Brain (organoid and tissue), 16 donors: ENCODE measurements at places on chromosomes 2 and 18. TPM values are rescaled to one million over a fixed set of nuclear protein-coding genes. Genes with fewer than 3 reads are reported as not detected.

FZD7 gene
- polyA plus RNA-seq: 5.3 TPM

ORMDL1 gene
- 22.7 TPM for polyA plus RNA-seq

CKAP2L gene
- polyA plus RNA-seq: 11.8 TPM

DUSP11 gene
- 9.5 TPM for polyA plus RNA-seq

TMEM169 gene
- polyA plus RNA-seq: 8.2 TPM

ANKRD62 gene
- not detected for polyA plus RNA-seq

DNA sequence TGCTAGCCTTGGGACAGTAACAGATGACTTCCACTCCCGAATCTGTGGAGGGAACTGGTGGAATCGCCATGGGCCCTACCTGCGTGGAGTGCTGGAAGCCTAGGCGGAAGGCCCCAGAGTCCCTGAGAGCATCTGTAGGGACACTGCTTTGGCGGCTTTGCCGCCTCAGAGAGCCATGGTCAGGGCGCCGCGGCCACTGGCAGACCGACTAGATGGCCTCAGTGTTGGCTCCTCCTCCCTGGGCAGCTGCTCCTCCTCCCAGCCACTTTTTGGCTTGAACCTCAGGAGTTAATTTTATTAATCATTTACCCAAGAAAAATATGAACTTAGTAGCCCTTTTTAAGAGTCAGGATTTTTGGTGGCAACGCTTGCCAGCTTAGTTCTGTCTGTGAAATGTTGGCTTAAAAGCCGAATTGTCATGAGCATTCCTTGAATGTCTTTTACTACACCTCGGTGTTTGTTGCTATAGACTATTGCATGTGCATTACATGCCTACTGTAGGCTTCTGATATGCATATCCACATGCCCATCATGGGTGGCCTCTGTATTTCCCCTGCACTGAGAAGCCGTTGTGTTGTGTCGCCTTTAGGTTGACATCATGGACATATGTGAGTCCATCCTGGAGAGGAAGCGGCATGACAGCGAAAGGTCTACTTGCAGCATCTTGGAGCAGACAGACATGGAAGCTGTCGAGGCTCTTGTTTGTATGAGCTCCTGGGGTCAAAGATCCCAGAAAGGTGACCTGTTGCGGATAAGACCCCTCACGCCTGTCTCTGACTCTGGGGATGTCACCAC is 2.4 kb downstream of the KLF11 start:
- DNase-seq: no peak

DNA sequence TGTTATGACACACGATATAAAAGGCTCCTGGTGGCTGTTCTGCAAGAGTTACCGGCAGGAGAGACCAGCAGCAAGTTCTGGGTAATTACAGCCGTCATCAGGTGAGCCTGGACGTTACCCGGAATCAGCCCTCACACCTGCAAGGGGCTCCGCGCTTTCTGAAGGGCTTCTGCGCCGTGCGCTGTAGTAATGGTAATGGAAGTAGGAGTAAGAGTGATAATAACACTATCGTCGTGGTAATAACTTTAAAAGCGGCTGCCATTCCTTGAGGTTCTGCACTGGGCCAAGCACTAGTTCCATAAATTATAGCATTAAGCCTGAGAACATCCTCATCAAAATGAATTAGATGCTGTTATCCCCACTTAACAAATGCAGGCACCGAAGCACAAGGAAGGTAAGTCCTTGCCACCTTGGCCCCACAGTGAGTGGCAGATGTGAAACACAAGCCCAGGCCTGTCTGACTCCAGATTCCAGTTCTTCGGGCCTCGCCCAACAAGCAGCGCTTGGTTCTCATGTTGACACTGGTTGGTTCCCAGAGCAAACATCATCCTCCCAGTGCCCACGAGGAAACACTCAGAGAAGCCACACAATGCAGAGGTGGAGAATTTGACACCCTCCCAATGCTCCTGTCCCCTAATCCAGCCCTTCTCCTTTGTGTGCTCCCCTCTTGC is 205.2 kb downstream of the EIPR1 start:
- DNase-seq: no peak

GRCh38 chr2:209147981-209148380 is 275.9 kb upstream of the MAP2 start:
- peak; percentile 49 for DNase-seq

- DNase-seq: no peak
Measured at GRCh38 chr2:109246176-109246575, 117.2 kb downstream of the SH3RF3 start.

DNA sequence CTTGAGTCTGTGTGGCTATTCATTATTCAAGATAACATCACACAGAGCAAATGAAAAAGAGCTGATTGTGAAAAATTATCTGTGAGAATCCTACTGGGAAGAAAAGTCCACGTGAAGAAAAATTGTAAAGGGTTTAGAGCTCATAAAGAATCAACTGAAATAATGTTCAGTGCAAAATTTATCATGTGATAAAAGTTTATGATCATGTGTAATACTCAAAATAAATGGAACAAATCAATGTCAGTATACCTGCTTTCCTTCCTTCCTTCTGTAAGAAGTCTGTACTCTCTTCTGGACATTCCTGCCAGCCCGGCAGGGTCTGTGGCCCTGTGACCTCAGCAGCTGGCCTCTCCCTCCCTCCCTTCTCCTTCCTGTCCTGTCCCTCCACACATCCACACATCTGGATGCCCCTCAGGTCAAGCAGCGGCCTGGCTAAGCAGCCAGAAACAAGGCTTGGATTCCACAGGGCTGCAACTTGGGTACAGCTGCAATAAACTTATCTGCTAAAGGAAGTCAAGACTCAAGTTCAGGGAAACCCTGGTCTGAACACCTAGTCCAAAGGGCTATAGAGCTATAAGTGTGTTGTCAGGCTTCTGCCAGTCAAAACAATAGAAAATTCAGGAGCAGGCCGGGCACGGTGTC is 172.1 kb downstream of the MREG start:
- DNase-seq: no peak

DNA sequence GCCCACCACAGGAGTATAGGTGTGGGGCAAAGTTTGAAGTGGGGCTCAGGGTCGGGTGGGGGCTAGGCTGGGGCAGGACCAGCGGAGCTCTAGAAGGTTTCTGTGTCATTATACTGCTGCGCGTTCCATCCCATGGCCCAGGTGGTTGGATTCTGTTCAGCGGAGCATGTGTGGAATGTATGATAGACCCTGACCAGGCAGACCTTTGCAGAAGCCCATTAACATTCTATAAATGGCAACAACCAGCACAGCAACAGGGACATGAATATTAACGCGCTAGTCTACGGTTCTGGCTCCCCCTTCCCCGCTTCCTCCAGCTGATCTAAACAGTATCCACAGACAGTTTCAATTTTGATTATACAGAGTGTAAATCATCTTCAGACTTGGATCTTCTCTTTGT is 4.1 kb upstream of the PRKCE start:
- DNase-seq: peak; percentile 28

GRCh38 chr18:26386002-26386401 is 159.8 kb downstream of the TAF4B start:
- DNase-seq: peak; percentile 29

DNA sequence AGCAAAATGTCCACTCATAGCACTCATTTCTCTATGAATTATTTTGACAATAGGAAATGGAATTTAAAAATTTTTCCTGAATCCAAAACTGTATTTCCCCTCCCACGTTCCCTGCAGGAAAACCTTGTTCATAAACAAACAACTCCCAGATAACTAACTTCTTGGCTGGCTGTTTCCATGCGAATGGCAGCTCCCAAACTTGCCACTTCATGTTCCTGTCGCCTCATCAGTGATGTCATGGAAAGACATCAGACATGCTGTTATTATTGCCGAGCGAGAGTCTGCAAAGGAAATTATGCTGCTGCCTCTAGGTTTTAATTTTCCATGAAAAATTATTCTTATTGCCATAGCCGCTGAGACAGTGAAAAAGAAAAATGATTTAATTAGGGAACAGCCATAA is 117.0 kb upstream of the RIOK3 start:
- no peak for DNase-seq

- DNase-seq: no peak
Measured at GRCh38 chr2:238448031-238448955, 21.6 kb downstream of the ASB1 start.

DNA sequence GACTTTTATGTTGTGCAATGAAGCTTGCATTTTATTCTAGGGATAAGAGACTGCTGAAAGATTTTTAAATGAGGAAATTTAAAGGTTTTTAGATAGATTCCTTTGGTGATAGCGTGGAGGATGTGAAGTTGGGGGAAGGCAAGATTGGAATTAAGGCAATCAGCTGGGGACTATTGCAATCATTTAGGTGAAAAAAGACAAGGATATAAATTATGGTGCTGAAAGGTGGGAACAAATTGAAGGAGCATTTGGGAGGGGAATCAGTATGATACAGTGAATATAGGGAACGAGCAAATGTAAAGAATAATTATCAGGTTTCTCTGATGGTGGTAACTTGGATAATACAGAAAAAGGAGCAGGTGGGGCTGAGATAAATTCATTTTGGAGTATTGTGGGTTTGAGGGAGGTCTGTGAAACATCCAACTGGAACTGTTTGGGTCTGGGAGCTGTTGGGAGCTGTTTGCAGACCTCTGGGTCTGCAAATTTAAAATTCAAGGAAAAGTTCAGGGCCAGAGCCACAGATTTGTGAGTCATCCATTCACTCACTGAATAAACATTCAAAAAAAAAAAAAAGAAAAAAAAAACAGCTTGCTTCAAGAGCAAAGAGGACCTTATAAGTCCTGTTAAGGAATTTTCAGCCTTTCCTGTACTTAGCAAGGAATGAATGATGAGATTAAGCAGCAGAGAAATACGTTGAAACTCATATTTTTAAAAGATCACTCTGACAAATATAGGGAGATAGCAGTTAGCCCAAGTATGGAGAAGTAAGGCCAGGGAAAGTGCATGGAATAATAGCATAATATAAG is 257.5 kb upstream of the FN1 start:
- DNase-seq: no peak
